ENCODE measurements at places on chromosomes 1 and 21.

GRCh38 chr1:180586671-180587155 is 27.9 kb downstream of the OVAAL start:
- DNase-seq: peak; percentile 79

DNA sequence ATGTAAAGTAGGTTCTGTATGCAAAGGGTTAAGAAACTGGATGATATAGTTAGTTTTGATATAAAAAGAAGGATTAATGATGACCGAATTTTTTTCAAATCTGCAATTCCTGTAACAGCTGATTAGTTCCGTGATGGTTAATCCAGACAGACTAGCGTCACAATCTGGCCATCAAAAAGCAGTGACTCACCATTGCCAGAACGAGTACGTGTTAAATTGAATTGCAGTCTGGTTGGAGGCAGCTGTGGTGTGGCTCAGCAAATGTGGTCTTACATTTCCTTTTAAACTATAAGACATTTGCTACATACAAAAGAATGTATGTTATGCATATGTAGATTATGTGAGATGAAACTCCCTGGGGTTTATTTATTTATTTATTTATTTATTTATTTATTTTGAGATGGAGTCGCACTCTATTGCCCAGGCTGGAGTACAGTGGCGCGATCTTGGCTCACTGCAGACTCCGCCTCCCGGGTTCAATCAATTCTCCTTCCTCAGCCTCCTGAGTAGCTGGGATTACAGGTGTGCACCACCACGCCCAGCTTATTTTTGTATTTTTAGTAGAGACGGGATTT is 139.8 kb downstream of the RYR2 start:
- no peak for DNase-seq

DNA sequence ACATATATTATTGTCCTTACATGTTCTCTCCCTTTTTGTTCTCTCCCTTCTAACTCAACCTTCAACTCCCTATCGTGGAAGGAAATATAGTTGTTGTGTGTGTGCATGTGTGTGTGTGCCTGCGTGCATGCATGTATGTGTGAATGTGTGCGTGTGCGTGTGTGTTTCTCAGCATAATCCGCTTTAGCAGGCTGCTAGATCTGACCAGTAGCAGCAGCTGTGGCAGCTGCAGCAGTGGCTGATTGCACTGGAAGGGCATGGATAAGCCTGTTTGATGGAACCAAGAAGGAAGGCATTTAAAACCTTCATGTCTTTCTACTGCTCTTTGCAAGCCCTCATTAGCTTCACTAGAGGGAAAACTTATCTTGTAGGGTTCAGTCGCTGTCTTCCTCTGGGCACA is 65.6 kb upstream of the IRF2BP2 start:
- no peak for DNase-seq

DNA sequence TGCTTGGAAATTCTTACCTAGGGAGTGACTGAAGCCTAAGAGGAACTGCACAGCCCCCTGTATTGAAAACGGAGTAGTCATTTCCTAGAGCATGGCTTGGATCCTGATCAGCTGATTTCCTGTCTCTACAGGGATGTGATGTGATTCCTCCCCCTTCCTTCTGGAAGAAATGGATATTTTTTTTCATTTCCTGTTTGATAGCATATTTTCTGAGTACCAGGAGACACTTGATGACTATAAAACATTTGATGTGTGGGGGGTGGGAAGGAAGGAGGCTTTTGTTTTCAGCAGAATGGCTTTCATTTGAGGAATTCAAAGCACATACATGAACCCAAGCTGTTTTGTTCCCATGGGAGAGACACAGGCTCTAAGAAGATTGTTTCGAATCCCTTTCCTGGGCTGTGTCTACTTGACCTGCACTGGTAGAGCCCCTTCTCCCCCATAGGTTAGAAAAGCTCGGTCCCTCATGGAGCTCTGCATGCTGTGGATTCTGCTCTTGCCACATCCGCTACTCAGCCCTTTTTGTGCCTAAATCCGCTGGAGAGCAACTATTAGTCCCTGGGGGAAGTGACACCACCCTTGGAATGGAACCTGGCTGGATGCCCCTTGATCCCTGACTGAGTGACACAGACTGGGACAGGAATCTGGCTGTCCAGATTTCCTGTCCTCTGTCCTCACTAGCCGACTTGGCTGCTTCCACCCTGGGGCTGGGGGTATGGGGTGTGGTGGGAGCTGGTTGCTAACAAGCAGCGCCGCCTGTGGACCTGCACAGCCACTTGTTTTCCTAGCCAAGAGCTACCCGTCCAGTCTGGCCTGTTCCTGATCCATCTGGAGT is 71.8 kb upstream of the MACF1 start:
- DNase-seq: peak; percentile 94

DNA sequence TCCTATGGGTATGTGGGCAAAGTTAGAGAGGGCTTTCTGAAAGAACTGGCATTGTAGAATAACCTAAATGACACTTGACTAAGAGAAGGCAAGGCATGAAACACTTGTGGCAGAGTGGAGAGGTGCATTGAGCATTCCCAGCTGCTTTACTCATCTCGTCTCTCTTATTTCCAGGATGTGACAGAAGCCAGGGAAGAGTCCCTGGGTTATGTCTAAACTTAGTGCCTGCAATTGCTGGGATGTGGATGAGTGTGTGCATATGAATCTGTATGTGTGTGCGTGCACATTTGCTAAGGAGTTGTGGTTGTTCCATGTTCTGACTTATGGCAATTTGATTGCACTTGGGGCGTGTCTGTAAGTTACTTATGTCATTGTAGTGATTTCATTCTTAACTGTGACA is 1326.5 kb upstream of the B3GALT2 start:
- DNase-seq: no peak

GRCh38 chr1:95384567-95384966 is 150.6 kb downstream of the RWDD3 start:
- DNase-seq: peak; percentile 78

GRCh38 chr1:213163278-213163711 is 112.3 kb downstream of the RPS6KC1 start:
- no peak for DNase-seq

GRCh38 chr1:2098839-2099785 is 48.9 kb downstream of the PRKCZ start:
- DNase-seq: peak; percentile 32

DNA sequence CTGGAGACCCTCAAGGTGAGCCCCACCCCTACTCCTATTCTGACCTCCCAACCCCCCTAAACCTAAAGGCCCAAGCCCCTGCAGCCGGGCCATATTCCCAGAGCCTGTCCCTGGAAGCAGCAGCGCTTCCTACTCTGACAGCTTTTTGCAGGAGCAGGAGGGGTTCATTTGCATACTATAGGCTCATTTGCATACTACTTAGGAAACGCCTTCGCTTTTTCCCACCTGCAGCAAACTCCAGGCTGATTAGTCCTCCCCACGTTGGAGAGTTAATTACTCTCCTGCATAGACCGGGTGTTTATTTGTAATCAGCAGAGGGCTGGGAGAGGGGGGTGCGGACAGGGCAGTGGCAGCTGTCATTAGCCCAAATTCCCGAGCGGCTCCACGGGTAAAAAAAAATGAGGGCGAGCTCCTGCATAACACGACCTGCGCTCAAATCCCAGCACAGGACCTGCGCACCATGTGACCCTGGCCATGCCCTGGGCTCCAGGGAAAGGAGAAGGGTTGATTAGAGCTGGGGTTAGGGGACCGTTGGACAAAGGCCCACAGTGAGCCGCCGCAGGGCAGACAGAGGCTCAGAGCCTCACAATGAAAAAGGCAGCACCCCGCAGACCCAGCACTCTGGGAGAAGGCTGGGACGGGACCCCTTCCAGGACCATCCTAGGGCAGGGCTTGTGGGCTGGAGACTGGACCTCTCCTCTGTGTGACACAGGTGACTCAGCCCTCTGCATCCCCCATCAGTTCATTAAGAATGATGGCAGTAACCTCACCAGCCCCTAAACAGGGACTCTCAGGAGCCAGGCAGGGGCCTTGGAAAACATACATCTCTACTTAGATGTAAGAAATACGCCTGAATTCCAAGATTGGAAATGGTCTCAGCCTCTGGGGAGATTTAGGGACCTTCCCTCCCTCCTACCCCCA is 9.9 kb upstream of the C1QA start:
- DNase-seq: no peak

GRCh38 chr1:183069562-183070216 is 46.5 kb downstream of the LAMC1 start:
- no peak for DNase-seq

- no peak for DNase-seq
Measured at GRCh38 chr1:234246638-234247116, 126.6 kb upstream of the COA6 start.

DNA sequence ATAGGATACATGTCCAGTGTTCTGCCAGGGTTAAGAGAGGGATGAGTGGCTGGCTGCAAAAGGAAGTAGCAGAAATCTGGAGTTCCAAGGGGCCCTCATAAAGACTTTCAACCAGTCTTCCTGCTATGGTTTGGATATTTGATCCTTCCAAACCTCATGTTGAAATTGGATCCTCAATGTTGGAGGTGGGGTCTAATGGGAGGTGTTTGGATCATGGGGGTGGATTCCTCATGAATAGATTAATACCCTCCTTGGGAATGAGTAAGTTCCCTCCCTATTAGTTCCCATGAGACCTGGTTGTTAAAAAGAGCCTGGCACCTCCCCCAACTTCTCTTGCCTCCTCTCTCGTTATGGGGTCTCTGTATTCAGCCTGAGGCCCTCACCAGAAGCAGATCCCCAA is 10.1 kb upstream of the GNG12 start:
- DNase-seq: peak; percentile 27

GRCh38 chr1:100506217-100506616 is 31.7 kb upstream of the GPR88 start:
- no peak for DNase-seq

GRCh38 chr1:37410815-37411214 is 63.6 kb upstream of the ZC3H12A start:
- peak; percentile 75 for DNase-seq

DNA sequence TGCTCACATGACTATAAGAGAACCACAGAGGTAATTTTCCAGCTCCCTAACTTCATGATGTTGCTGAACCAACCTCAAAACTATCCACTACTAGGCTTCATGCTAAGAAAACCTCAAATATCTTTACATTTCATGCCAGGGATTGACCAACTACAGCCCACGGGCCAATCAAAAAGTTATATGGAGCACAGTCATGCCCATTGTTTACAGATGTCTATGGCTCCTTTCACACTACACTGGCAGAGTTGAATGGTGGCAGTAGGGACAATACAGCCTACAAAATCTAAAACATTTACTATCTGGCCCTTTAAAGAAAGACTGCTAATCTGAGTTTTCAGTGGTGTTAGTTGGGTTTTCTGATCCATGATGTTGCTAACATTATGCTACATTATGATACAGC is 154.8 kb downstream of the TM2D1 start:
- DNase-seq: no peak

GRCh38 chr1:247013391-247013790 is 5.5 kb upstream of the ZNF695 start:
- no peak for DNase-seq

- DNase-seq: no peak
Measured at GRCh38 chr1:53089478-53090226, 27.6 kb downstream of the PODN start.

GRCh38 chr1:234208791-234209190 is 164.5 kb upstream of the COA6 start:
- no peak for DNase-seq

- no peak for DNase-seq
Measured at GRCh38 chr1:40371707-40372258, 1.7 kb upstream of the SMAP2 start.

GRCh38 chr21:40923407-40923806 is 76.4 kb upstream of the DSCAM start:
- DNase-seq: no peak

DNA sequence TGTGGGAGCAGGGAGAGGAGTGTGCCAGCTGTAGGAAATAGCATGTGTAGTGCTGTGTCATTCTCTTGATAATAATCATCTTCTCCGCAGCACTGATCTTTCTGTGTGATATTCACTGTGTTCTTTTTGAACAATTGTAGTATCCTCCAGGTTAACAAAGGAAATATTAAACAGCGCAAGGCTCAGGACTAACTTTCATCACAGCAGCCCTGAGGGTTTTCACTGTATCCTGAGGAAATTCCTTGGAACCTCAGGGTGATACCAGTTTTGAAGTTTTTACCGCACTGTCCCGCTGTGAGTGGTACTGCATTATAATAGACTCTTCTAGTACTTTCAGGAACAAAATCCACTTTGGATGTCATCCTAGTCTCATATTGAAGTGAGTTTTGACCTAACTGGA is 228.4 kb upstream of the COA6 start:
- no peak for DNase-seq

DNA sequence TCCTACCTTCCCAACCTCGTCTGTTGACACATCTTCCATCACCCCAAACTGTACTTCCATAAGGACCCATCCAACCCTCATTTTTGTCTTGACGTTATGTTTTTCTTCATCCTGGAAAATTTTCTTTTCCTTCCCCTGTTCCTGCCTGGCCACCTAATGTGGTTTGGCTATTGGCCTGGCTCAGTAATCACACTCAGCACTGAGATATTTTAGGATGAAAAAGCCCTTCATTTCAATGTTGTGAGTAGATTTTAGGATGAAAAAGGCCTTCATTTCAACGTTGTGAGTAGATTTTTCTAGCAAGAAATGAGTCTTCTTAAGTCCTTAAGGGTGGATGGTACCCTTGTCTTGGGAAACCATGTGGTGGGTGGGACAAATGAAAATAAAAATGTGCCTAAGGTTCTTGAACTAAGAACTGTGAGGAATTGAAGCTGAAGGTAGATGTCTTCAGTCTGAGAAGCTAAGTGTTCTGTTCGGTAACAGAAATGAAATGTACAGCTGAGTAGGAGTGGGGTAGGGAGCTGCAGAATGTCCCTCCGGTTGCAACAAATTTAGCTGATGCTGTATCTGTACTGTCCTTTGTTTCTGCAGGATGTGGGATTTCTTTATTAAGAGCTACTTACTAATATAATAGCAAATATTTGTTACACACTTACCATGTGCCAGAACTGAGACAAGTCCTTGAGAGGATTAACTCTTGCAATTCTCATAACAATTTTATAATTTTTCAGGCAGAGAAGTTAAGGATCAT is 36.1 kb downstream of the DNTTIP2 start:
- DNase-seq: no peak

DNA sequence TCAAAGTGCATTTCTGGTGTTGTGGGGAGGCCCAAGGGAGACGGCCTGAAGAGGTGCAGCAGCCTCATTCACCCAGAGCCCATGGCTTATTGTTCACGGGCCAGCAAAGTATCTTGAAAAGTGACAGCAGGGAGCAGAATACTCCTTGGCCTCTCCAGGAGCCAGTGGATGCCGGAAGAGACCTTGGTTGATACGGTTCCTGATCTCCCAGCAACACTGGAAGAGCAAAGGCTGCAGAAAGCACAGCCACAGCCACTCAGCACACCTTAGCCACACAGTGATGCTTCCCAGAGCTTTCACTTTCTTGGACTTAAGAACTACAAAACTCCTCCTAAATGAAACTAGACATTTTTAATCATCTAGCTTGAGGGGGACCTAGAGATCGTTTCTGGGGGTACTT is 64.3 kb upstream of the TENT5C start:
- DNase-seq: no peak

DNA sequence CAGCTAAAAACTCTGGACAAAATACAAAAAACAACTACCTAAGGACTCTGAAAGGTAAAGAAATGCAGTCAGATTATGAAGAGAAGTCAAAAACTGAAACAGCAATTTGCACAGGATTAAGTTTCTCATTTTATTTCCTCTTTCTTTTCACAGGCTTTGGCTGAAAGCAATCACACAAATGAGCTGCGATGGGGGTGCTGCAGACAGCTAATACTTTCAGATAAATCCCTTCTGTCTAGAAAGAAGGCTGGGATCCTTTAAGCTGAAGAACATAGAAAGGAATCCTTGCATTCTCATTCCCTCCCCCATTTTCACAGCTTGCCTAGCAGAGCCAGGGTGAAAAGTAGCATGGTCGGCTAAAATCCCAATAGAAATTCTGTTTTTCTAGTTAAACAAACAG is 32.0 kb upstream of the PRDX6 start:
- no peak for DNase-seq

- peak; percentile 55 for DNase-seq
Measured at GRCh38 chr1:9340172-9340854, 47.6 kb downstream of the SPSB1 start.
